Activated T-helper 1 cell treated with Interleukin-2 at 50 U/mL for 16 hours (primary cell): ENCODE measurements at places on chromosomes 12 and 14.

DNA sequence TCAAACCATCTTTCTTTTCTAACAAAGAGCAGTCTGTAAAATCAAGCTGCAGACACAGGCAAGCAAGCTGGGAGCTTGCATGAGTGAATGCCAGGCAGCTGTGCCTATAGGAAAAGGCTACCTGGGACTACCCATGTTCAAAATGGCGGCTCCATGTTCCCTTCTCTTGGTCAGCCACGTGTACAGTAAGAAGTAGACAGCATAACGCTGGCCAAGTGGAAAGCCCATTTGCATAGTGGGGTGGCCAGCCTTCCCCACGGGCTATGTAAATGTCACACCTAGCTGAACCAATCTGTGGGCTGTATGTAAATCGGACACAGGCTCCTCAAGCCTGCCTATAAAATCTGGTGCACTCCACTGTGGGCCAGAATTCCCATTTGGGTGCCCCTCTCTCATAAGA is 117.1 kb downstream of the SYT10 start:
- no peak for DNase-seq

GRCh38 chr12:75259143-75259542 is 49.5 kb upstream of the KCNC2 start:
- DNase-seq, result no peak

DNA sequence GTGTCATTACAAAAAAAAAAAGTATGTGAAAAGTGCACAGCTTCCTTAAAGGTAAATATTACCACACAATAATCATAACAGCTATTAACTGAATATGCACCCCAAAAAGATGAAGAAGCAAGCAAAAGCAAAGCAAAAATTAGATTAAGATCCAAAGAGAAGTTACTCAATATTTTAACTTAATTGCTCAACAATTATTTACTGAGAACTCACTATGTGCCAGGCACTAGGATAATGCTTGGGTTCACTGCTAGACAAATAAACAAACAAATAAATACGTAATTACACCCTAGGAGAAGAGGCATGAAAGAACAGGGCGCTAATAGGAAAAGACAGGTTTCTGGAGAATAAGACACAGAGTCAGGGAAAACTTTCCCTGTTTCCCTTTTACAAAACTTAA is 33.4 kb downstream of the PPP1R12A start:
- DNase-seq, result no peak

GRCh38 chr14:101920271-101920670 is 44.1 kb upstream of the DYNC1H1 start:
- no peak for DNase-seq

DNA sequence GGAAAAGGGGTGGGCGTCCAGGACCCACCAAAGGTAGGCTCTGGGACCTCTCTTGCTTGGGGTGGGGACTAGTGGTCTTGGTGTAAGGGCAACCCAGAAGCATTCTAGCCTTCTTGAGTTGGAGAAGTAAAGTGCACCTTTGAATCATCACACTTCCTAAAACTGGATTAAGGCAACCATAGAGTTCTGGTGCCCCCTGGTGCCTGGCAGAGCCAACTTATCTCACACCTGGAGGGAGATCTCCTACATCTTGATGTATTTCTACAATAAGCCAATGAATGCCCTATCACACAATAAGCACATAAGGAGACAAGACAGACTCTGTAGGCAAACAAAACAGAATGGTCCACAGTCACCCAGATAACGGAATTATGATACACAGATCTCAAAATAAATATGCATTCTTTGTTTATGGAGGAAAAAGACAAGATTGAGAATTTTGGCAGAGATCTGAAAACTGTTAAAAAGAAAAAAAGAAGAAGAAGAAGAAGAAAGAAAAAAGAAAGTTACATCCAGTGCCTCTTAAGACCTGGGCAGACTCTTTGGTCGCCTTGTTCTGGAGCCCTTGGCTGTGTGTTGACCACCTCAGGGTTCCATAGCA is 95.9 kb upstream of the PPP2R5C start:
- no peak for DNase-seq

- no peak for DNase-seq
Measured at GRCh38 chr12:80226576-80226975, 127.2 kb downstream of the OTOGL start.

GRCh38 chr12:50620109-50620977 is 115.6 kb downstream of the DIP2B start:
- DNase-seq, result no peak

GRCh38 chr14:80494769-80495168 is 283.5 kb upstream of the DIO2 start:
- no peak for DNase-seq

- DNase-seq, result no peak
Measured at GRCh38 chr14:55756557-55756956, 176.6 kb downstream of the KTN1 start.

GRCh38 chr14:77593501-77593961 is 22.9 kb downstream of the SPTLC2 start:
- no peak for DNase-seq

DNA sequence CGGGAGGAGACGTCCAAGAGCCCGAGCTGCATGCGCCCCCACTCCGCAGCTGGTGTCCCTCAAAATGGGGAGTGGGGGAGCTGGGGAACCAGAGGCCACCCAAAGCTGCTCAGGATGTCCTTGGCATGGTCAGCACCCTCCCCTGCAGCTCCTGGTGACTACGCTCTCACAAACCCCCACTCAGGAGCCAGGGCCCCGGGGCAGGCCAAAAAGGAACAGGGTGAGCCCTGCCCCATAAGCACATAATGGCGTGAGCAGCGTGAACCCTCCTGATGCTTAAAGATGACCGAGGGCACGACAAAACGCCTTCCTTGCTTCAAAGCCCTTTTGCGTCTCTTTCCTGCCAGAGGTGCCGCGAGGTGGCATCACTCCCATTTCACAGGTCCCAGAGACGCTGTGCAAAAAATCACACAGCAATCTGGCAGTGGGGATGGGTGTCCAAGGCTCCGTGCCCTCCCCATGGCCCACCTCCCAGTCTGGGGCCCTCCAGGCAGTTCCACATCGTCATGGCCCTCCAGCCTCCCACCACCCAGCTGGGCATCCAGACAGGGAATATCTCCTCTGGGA is 13.5 kb downstream of the NCOR2 start:
- no peak for DNase-seq

- no peak for DNase-seq
Measured at GRCh38 chr12:29039013-29039412, 110.1 kb upstream of the FAR2 start.

- no peak for DNase-seq
Measured at GRCh38 chr12:79046021-79046420, 181.4 kb downstream of the SYT1 start.

- no peak for DNase-seq
Measured at GRCh38 chr12:18754124-18754707, 16.3 kb downstream of the CAPZA3 start.

DNA sequence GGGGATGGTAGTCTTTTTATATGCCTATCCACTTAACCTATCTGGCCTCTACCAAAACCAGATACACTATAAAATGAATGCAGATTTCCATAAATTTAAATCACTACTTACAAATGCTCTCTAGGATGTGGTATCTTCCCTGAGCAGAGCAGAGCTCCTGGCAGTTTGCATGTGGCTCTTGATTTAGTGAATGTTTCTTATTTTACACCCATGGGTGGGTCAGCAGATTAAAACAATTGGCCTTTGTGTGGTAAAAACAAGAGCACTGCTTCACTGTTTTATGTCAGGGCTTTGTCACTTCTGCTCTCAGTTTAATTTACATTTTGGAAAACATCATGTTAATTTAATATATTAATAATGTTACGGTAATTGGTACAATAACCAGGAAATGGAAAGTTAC is 5.5 kb downstream of the TAS2R19 start:
- no peak for DNase-seq

DNA sequence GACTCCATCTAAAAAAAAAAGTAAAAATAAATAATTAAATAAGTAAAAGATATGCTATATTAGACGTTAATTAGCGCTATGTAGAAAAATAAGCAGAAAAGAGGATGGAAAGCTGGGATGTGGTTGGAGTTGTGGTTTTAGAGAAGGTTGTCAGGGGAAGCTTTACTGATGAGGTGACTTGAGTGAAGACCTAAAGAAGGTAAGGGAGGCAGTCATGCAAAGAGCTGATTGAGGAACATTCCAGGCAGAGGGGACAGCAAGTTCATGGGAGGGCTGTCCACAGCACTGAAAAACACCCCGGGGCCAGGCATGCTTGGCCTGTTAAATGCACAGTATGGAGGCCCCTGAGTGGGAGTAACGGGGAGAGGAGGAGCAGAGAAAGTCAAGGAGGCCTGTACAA is 15.7 kb downstream of the SMAGP start:
- DNase-seq, result no peak

DNA sequence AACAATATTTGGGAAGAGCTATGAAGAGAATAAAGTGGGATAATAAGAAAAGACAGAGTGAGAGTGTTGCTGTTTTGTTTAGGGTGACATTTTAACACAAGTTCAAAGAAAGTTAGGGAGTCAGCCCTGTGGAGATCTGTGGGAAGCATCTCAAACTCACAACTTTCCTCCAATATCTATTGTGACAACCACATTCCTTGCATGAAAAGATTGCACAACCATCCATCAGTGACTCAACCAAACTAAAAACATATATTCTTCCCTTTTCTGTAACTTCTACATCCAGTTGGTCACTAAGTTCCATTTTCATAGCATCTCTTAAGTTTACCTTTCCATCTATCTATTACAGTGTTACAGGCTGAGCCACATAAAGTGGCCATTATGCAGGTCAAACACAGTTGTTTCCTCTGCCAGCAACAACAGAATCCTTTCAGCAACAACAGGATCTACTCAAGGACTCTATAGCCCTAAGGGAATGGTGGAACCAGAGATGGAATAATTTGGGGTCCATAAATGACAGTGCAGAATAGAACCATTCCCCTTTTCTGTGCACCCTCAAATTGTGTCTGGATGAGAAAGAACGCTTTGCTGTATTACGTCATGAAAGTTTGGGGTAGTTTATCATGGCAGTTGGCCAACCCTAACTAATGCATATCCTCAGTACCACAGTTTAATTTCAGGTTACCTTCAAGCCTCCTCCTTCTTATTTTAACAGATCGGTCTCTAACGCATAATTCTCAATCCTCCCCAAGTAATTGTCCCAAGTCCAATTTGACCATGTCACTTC is 118.8 kb downstream of the ST8SIA1 start:
- no peak for DNase-seq

GRCh38 chr14:52987514-52987913 is 36.7 kb upstream of the FERMT2 start:
- no peak for DNase-seq

DNA sequence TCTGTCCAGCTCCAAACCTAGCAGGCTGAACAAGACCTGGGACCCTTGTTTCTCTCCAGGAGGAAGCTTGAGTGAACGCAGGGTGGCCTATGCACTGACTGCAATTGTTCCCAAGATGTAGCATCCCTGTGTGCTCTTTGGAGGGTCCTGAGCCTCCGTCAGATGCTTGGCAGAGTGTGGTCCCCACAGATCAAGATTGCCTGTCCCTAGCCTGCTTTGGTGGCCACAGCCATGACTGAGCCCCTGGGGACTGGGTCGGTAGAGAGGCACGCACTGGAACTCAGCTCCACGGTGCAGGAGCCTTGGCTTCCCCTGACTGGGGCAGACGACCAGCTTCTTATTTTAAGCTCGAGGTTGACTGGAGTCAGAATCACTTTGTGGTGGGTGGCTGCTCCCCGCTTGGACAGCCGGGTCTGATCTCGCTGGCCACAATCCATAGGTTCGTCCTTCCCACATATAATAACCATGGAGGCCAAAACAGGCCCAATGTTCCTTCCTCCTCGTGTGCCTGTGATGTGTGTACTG is 97.8 kb downstream of the LGMN start:
- DNase-seq, result no peak

DNA sequence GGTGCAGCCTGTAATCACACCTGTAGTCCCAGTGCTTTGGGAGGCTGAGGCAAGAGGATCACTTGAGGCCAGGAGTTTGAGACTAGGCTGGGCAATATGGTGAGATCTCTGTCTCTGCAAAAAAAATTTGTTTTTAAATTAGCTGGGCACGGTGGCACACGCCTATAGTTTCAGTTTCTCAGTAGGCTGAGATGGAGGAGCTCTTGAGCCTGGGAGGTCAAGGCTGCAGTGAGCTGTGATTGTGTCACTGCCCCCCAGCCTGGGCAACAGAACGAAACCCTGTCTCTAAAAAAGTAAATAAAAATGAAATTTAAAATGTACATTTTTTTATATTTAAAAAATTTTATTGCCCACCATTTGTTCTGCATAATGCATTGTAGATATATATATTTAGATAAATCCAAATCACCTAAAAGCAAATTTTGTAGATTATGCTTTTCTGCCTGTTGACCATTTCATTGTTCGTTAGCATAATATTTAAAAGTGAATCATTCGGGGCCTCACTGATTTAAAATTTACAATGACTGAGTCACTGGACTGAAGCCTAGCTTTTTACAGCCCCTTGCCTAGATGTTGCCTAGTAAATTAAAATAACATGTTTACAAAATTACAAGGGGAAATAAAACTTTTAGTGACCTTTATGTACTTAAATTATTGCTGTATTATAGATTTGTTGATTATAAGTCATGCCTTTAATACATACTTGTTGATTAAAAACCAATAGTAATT is 87.9 kb downstream of the USP15 start:
- DNase-seq, result no peak

GRCh38 chr14:44352201-44352600 is 154.9 kb downstream of the FSCB start:
- DNase-seq, result no peak

DNA sequence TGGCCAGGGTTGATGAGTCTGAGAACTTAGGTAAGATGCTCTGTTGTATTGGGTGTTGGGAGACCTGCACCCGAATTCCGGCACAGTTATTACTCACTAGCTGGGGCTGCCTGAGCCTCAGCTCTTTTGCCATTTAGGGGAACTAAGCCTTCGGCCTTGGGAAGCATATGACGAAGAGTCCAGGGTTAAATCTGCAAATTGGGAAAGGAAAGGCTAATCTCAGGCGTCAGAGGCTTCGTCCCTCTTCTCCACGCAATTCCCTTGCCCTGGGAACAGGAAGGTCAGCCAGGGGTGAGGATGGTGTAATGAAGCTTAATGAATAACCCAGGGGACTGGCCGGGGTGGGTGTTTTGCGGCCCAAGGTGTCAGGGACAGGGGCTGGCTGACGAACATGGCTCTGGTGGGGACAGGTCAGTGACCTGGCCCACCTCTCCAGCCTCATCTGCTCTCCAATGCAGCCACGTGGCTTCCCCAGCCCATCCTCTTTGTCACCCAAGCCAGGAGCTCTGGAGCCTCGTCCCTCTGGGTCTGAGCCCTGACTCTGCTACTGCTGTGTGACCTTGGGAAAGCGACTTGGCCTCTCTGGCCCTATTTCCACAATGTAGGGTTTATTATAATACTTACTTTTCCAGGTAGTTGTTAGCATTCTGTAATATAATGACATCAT is 3.8 kb upstream of the SDSL start:
- DNase-seq, result no peak

- no peak for DNase-seq
Measured at GRCh38 chr12:94421868-94422740, 37.6 kb downstream of the CEP83 start.

GRCh38 chr14:24428628-24429394 is 657 bp downstream of the CBLN3 start:
- DNase-seq, result no peak
